ENCODE measurements at places on chromosomes 4 and X.

DNA sequence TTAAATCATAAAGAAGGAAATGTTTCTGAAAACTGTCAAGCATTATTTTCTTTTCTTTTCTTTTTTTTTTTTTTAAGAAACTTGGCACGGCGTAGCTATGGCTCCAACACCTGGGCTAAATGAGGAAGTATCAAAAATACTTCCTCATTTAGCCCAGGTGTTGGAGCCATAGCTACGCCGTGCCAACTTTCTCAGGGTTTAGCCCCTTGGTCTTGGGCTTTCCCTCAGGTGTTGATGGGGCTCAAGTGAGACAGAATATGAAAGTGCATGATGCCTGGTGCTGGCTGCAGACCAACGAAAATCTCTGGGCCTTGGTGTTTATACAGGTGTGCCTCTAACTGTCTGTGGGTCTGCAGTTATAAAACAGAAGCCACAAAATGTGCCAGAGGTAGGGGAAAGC is 132.7 kb downstream of the ARHGAP24 start:
- H3K27ac ChIP-seq: no peak overlapping the region
- no peaks in the 10 kb centered on the region for H3K27me3 ChIP-seq
- no peak for DNase-seq
- H3K36me3 ChIP-seq: no peaks in the 10 kb centered on the region
- H3K4me1 ChIP-seq: peaks cover 2% of the 10 kb centered on the region

DNA sequence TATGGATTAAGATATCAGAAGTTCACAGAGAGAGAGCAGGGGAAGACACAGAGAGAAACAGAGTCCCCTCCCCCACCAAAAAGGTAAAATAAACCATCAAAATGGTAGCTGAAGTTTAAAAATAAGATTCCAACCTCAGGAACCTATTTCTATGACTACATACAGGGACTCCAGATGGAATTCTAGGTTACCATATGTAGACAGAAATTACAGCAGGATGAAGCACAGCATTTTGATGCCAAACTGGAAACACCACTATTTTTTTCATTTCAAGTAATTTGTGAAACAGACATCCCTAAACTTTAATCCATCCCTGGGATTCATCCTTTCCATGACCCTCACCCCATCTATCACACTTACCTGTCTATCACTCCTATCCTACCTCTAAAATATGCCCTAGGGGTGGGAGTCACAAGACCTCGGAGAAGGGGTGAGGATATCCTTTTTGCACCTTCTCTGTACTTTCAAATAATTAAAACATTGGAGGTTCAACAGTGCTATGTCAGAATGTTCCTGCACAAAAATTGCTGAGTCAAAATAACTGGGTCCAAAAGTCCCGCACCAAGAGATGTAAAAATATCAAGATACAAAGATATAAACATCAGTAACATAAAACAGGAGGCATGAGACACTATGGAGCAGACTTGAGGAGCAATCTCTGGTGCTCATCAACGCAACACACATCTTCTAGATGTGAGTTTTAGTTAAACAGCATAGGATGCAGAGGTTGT is 344.5 kb upstream of the RASGEF1B start:
- H3K4me3 ChIP-seq: no peak overlapping the region
- no peak overlapping the region for H3K27ac ChIP-seq
- H3K4me1 ChIP-seq: no peaks in the 10 kb centered on the region
- H3K36me3 ChIP-seq: no peaks in the 10 kb centered on the region
- H3K27me3 ChIP-seq: peaks cover 10% of the 10 kb centered on the region

DNA sequence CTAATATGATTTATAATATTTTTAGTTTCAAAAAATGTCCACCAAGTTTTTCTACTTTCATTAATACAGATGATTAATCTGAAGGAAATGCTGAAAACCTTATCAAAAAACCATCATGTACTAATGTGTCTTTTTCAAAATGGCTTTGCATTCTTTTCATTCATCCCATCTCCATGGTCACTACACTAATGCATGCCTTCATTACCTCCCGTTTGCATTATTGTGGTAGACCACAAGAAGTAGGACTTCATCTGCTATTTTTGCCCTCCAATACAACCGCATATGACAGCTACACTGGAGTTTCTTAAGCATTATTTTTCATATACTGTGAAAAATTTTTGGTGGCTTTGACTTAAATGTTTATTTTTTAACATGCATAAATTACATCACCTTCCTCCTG is 37.9 kb upstream of the FSTL5 start:
- no peak for DNase-seq
- H3K4me3 ChIP-seq: no peak overlapping the region
- H3K27me3 ChIP-seq: no peaks in the 10 kb centered on the region
- no peaks in the 10 kb centered on the region for H3K4me1 ChIP-seq
- no peak overlapping the region for H3K27ac ChIP-seq

DNA sequence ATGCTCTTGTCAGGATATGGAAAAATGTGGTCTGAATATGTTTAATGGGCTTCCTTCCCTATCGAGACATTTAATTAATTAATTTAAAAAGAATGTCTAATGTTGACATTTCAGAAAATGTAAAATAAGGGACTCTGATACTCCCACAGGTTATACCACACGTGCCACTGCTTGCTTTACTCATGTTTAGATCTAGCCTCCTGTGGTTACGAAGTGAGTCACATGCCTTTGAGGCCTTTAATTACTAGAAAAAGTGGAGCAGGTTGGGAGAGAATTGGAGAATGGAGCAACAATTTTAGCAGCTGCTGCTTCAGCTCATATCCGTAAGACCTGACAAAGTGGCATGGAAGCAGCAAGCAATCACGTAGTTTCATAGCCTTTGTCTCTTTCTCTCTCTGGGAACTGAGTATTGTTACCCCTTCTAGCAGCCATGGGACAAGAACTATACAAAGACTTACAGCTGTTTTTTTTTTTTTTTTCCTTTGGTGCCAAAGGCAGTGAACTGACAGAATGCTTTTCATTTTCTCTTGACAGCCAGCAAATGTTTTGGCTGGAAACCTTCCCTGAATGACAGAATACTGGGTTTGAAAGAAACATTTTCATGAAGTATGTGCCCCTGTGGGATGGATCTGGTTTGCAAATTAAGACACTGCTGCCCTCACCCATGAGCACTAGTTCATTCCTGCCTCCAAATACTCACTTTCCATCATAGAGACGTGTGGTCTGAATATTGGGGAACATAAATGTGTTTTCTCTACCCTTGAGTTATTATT is 355.1 kb upstream of the PABPC5 start:
- H3K4me1 ChIP-seq: no peaks in the 10 kb centered on the region
- no peak for DNase-seq
- H3K4me3 ChIP-seq: no peak overlapping the region
- no peaks in the 10 kb centered on the region for H3K36me3 ChIP-seq

DNA sequence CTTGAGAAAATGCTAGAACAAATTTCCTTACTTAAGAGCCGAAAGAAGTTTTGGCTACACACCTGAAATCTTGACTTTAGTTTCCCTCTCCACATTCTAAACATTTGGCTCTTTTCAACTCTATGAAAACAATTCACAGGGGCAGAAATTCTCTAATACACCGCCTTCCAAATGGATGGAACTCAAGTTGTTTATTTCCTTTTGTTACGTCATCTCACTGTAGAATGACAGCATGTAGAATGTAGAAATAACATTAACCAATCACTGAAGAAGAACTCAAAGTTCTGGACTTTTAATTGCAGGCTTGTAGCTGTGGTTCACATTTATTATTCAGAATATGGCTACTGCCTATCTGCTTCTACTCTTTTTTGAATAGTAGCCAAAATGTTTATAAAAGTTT is 1.9 kb downstream of the DMP1 start:
- H3K4me1 ChIP-seq: no peaks in the 10 kb centered on the region
- H3K4me3 ChIP-seq: no peak overlapping the region
- H3K27me3 ChIP-seq: peaks cover 6% of the 10 kb centered on the region
- no peak for DNase-seq
- H3K27ac ChIP-seq: no peak overlapping the region

DNA sequence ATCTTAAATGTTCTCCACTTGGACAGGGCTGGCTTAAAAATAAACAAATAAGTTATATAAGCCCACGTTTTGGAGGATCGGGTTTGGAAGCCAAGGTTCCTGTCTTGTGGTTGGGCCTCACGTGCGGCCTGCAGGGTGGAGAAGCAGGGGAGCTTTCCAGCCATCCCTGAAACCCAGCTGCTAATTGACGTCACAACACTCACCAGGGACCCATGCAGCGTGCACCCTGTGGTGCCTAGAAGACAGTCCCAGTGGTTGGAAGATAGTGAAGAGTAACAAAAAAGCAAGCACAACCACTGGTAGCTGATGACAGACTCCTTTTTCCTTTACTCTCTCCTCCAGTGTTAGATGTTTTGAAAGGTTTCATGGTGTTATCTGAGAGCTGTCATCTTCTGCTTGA is 142.0 kb upstream of the RBPJ start:
- H3K27ac ChIP-seq: peak overlapping the region; percentile 49
- DNase-seq: no peak
- H3K36me3 ChIP-seq: peaks cover 16% of the 10 kb centered on the region
- no peaks in the 10 kb centered on the region for H3K27me3 ChIP-seq
- no peak overlapping the region for H3K4me3 ChIP-seq
- H3K4me1 ChIP-seq: peaks cover 47% of the 10 kb centered on the region

- H3K27ac ChIP-seq: no peak overlapping the region
- H3K36me3 ChIP-seq: no peaks in the 10 kb centered on the region
- H3K4me1 ChIP-seq: peaks cover 25% of the 10 kb centered on the region
- DNase-seq: no peak
- no peak overlapping the region for H3K4me3 ChIP-seq
- H3K27me3 ChIP-seq: no peaks in the 10 kb centered on the region
Measured at GRCh38 chrX:150548684-150549083, 19.7 kb upstream of the MTM1 start.

- H3K36me3 ChIP-seq: no peaks in the 10 kb centered on the region
- H3K27me3 ChIP-seq: peaks cover 19% of the 10 kb centered on the region
- H3K27ac ChIP-seq: no peak overlapping the region
- no peak for DNase-seq
- no peak overlapping the region for H3K4me3 ChIP-seq
Measured at GRCh38 chr4:183599690-183600089, 59.3 kb downstream of the RWDD4 start.

DNA sequence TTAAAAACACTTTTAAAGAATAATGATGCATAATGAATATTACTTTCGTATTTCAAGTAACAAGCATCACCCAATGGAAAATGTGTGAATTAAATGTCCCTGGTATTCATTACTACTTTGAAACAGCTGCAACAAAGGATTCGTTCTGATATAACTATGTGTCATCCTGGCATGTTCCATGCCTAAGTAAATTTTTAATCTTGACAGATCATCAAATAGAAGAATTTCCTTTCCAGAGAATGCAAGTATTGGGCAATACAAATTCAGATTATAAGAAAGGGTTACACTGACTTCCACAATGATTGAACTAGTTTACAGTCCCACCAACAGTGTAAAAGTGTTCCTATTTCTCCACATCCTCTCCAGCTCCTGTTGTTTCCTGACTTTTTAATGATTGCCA is 105.3 kb downstream of the SPCS3 start:
- no peak overlapping the region for H3K4me3 ChIP-seq
- no peak overlapping the region for H3K27ac ChIP-seq
- no peaks in the 10 kb centered on the region for H3K4me1 ChIP-seq
- no peaks in the 10 kb centered on the region for H3K27me3 ChIP-seq
- no peak for DNase-seq
- H3K36me3 ChIP-seq: no peaks in the 10 kb centered on the region

DNA sequence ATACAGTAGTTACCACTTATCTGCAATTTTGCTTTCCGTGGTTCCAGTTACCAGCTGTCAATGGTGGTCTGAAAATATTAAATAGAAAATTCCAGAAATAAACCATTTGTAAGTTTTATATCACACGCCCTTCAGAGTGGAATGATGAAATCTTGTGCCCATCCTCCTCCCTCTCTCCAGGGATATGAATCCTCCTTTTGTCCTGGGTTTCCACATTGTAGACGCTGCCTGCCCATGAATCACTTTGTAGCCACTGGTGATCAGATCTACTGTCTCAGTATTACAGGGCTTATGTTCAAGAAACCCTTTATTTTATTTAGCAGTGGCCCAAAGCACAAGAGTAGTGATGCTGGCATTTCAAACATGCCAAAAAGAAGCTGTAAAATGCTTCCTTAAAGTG is 198.6 kb downstream of the KCNIP4 start:
- no peak overlapping the region for H3K27ac ChIP-seq
- no peaks in the 10 kb centered on the region for H3K4me1 ChIP-seq
- H3K27me3 ChIP-seq: no peaks in the 10 kb centered on the region
- no peak overlapping the region for H3K4me3 ChIP-seq
- no peaks in the 10 kb centered on the region for H3K36me3 ChIP-seq
- DNase-seq: no peak

- H3K27ac ChIP-seq: no peak overlapping the region
- H3K4me3 ChIP-seq: no peak overlapping the region
- H3K36me3 ChIP-seq: no peaks in the 10 kb centered on the region
- DNase-seq: no peak
- H3K27me3 ChIP-seq: no peaks in the 10 kb centered on the region
- peaks cover 2% of the 10 kb centered on the region for H3K4me1 ChIP-seq
Measured at GRCh38 chrX:111445485-111445884, 33.5 kb upstream of the DCX start.

- no peaks in the 10 kb centered on the region for H3K27me3 ChIP-seq
- no peak overlapping the region for H3K4me3 ChIP-seq
- no peaks in the 10 kb centered on the region for H3K36me3 ChIP-seq
- H3K27ac ChIP-seq: no peak overlapping the region
Measured at GRCh38 chr4:155305619-155306018, 71.1 kb downstream of the MAP9 start.

Measured in activated T-helper 2 cell treated with anti-CD3 and anti-CD28 coated beads, Interferon-gamma antibody, Interleukin-2, Interleukin-4, amounts not matched to agents 10 μg/mL and 5 μg/mL and 100 μg/mL, durations not matched to agents 14 hours and 24 hours and 36 hours (primary cell).